ENCODE measurements at places on chromosomes 1 and 21.

- no peak overlapping the region for H3K27ac ChIP-seq
- H3K27me3 ChIP-seq, result no peaks in the 10 kb centered on the region
- DNase-seq, result no peak
- no peaks in the 10 kb centered on the region for H3K4me1 ChIP-seq
- H3K36me3 ChIP-seq, result no peaks in the 10 kb centered on the region
- H3K4me3 ChIP-seq, result no peak overlapping the region
Observed at GRCh38 chr21:35628316-35628715, 432.0 kb downstream of the SETD4 start.

GRCh38 chr1:89821322-89822108 is 683 bp downstream of the LRRC8D start:
- peak; percentile 82 for DNase-seq
- H3K4me3 ChIP-seq, result peak overlapping the region; percentile 79
- peak overlapping the region; percentile 83 for H3K27ac ChIP-seq
- H3K27me3 ChIP-seq, result no peaks in the 10 kb centered on the region
- no peaks in the 10 kb centered on the region for H3K36me3 ChIP-seq

- H3K27ac ChIP-seq, result no peak overlapping the region
- H3K4me1 ChIP-seq, result no peaks in the 10 kb centered on the region
- no peaks in the 10 kb centered on the region for H3K27me3 ChIP-seq
- H3K4me3 ChIP-seq, result no peak overlapping the region
- H3K36me3 ChIP-seq, result no peaks in the 10 kb centered on the region
Observed at GRCh38 chr1:99548943-99549605, 96.8 kb upstream of the PALMD start.

DNA sequence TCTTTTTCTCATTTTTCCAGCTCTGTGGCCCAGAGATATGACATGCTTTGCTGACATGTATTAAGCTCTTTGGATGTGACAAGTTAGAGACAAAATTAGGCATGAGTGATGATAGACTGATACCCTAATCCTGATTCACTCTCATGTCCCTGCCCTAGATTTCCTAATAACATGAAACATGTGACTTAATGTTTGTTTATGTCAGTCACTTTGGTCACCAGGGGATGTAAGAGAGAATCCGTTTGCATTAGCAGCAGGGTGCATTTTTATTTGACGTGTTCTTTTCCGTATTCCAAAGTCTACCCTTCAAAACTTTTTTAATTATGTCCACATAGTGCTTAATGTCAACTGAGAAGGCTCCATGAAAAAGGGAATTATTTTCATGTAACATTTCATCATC is 192.4 kb downstream of the HMCN1 start:
- no peak for DNase-seq
- H3K27ac ChIP-seq, result peak overlapping the region; percentile 27
- H3K36me3 ChIP-seq, result no peaks in the 10 kb centered on the region
- H3K27me3 ChIP-seq, result no peaks in the 10 kb centered on the region

- no peaks in the 10 kb centered on the region for H3K36me3 ChIP-seq
- H3K27me3 ChIP-seq, result no peaks in the 10 kb centered on the region
- peak overlapping the region; percentile 93 for H3K27ac ChIP-seq
Observed at GRCh38 chr1:109214695-109215623, 1.2 kb downstream of the SARS1 start.

DNA sequence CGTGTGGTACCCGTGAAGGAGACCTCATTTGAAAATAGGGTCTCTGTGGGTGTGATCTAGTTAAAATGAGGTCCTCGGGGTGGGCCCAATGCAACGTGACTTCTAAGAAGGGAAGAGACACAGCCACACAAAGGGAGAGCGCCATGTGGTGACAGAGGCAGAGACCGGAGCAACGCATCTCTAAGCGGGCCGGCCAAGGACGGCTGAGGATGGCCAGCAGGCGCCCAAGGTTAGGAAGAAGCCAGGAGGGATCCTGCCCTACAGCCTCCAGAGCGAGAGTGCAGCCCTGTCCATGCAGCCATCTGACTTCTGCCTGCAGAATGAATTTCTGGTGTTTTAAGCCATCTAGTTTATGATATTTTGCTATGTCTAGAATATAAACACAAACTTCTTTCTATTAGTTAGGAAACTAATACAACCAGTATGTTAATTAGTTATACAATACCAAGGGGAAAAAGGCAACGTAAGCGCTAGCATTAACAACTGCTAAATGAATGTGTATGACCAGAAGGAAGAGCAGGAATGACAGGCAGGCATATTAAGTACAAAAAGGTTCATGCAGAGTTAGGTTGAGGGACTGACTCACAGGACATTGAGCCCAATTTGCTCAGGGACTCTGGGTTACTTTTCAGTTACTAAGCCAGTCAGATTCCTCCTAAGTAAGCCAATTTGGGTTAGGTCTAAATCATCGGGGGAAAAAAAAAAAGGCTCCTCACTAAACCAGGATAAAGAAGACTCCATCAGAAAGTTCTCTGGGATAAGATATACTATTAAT is 4.1 kb downstream of the CEP104 start:
- no peak overlapping the region for H3K27ac ChIP-seq
- H3K27me3 ChIP-seq, result no peaks in the 10 kb centered on the region
- peaks cover 24% of the 10 kb centered on the region for H3K36me3 ChIP-seq
- no peak overlapping the region for H3K4me3 ChIP-seq

GRCh38 chr1:27394925-27395324 is 2.5 kb downstream of the GPR3 start:
- no peak overlapping the region for H3K4me3 ChIP-seq
- DNase-seq, result no peak
- no peaks in the 10 kb centered on the region for H3K27me3 ChIP-seq
- no peaks in the 10 kb centered on the region for H3K36me3 ChIP-seq

DNA sequence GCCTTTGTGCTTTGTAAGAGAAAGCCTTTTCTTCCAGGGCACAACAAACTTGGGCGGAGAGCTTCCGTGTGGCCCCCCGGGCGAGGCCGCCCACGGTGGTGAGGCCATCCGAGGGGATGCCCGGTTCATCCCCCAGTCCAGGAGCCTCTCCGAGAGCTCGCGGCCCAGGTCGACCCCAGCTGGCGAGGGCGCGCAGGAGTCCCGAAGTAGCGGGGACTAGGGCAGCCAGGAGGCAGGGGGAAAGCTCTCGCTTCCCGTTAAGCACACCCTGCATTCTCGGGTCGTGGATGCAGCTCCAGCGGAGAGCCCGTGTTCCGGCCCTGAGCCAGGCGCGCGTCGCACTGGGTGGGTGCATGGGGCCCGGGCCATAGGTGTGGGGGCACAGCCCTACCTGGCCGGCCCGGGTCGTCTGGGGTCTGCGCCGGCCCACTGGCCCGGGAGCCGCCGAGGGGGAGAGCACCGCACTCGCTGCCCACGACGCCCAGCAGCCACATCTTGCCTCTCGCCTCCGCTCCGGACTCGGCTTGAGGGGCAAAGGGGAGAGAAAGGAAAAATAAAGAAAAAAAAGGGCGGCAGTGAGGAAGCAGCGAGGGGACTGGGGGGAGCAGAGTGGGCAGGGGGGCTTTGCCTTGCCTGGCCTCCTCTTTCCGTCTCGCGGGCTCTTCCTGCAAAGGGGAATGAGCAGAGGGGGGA is 1.8 kb downstream of the RNF220 start:
- no peak overlapping the region for H3K27ac ChIP-seq
- no peaks in the 10 kb centered on the region for H3K36me3 ChIP-seq
- H3K4me3 ChIP-seq, result peak overlapping the region; percentile 50
- no peak for DNase-seq
- peaks cover 91% of the 10 kb centered on the region for H3K27me3 ChIP-seq

DNA sequence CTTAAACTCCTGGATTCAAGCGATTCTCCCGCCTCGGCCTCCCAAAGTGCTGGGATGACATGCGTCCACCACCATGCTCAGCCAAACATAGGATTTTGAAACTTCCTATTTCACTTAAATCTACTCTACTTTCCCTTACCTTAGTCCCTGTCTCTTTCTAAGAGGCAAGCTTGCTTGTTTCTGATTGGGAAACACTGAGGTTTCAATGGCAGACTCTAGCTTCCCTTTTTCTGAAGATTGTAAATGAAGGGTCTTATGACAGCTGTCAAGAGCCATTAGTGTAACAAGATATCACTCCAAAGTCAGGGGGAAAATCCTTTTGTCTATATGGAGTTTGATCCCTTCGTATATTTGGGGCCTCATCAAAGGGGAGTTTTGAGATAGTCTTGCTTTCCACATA is 23.5 kb upstream of the LMO4 start:
- no peak overlapping the region for H3K27ac ChIP-seq
- H3K36me3 ChIP-seq, result no peaks in the 10 kb centered on the region
- H3K4me1 ChIP-seq, result no peaks in the 10 kb centered on the region
- DNase-seq, result no peak

DNA sequence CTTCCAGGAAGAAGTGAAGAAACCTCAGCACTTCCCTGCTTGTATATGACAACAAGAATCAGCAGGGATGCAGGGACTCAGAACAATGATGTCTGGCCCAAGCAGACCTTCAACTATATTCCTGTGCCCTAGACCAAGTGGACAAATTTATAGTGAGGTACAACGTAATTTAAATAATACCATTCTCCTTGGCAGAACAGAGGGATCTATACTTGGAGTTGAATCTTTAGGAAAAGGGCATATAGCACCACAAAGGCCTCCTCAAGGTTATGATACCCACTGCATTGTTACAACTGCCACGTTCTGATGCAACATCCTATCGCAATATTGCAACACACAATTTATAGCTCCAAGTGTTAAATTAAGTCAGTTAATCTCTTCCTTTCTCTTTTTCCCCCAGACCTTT is 29.1 kb upstream of the GFI1 start:
- no peaks in the 10 kb centered on the region for H3K4me1 ChIP-seq
- H3K27ac ChIP-seq, result no peak overlapping the region
- peaks cover 13% of the 10 kb centered on the region for H3K36me3 ChIP-seq
- H3K4me3 ChIP-seq, result no peak overlapping the region

DNA sequence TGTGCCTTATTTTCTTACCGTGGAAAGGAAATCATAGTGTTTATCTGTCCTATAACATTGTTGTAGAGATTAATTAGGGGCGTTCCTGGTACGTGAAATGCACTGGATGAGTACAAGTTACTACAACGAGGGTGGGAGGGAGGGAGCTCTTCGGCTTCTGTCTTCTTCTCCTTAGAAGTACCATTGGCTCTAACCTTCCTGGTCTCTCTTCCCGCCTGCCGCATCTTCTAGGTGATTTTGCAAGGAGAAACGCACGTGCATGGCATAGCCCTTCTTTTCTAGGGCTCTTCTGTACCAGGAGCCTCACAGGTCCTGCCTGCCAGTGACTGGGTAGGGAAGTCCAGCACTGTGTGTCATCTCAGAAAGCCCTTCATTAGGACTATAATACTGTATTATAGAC is 16.8 kb downstream of the SH3BP5L start:
- DNase-seq, result no peak
- H3K4me3 ChIP-seq, result no peak overlapping the region
- H3K4me1 ChIP-seq, result peaks cover 23% of the 10 kb centered on the region
- no peak overlapping the region for H3K27ac ChIP-seq
- peaks cover 30% of the 10 kb centered on the region for H3K36me3 ChIP-seq

DNA sequence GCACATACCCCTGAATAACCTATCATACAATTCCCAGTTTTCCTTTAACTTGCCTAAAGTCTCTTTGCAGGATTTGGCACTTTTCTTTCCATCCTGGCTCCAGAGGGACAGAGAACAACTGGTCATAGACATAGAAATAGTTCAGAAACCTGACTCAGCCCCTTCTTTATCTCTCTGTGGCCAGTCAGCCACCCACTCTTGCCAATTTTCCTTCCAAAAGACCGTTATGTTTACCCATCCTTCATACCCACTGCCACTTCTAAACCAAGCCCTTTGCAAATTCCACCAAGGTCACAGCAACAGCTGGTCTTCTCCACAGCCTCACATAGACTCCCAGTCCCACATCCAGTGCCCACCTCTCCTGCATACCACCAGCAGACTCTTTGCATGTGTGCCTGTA is 127.2 kb upstream of the FGGY start:
- H3K27ac ChIP-seq, result no peak overlapping the region
- H3K27me3 ChIP-seq, result no peaks in the 10 kb centered on the region
- no peak for DNase-seq
- H3K4me3 ChIP-seq, result no peak overlapping the region
- H3K36me3 ChIP-seq, result no peaks in the 10 kb centered on the region
- no peaks in the 10 kb centered on the region for H3K4me1 ChIP-seq

- H3K27me3 ChIP-seq, result no peaks in the 10 kb centered on the region
- peaks cover 13% of the 10 kb centered on the region for H3K4me1 ChIP-seq
- no peak overlapping the region for H3K4me3 ChIP-seq
- H3K36me3 ChIP-seq, result no peaks in the 10 kb centered on the region
Observed at GRCh38 chr1:176566004-176566975, 103.3 kb downstream of the PAPPA2 start.

DNA sequence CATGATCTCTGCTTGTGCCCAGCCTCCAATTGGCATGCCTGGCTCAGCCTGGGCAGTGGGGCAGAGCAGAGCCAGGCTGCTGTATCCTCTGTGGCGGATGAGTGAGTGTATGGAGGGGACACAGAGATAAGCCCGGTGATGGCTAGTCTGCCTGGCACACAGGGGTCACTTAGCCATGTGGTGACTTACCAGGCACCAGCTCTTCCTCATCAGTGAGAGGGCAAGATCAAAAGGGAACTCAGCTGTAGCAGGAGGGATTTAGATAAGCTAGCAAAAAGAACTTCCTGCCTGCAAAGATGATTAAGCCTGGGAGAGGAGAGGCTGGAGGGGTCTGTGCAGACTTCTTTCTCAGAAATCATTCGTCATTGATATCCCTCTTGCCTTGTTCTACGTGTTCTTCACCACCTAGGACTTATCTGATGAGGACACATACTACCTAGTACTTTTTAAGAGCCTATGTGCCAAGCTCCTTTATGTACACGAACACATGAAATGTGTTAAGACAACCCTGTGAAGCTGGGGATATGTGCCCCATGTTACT is 7.9 kb downstream of the KIF21B start:
- H3K27me3 ChIP-seq, result no peaks in the 10 kb centered on the region
- no peak overlapping the region for H3K4me3 ChIP-seq
- no peak overlapping the region for H3K27ac ChIP-seq
- no peak for DNase-seq
- peaks cover 47% of the 10 kb centered on the region for H3K4me1 ChIP-seq
- no peaks in the 10 kb centered on the region for H3K36me3 ChIP-seq

DNA sequence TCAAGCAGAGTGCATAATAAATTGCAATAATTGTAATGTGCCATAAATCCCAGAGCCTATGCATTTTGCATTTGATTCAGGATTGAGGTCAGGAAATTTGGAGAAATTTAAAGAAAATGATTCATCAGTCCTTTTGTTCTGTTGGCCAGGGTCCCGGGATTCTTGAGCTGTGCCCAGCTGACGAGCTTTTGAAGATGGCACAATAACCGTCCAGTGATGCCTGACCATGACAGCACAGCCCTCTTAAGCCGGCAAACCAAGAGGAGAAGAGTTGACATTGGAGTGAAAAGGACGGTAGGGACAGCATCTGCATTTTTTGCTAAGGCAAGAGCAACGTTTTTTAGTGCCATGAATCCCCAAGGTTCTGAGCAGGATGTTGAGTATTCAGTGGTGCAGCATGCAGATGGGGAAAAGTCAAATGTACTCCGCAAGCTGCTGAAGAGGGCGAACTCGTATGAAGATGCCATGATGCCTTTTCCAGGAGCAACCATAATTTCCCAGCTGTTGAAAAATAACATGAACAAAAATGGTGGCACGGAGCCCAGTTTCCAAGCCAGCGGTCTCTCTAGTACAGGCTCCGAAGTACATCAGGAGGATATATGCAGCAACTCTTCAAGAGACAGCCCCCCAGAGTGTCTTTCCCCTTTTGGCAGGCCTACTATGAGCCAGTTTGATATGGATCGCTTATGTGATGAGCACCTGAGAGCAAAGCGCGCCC is 8.7 kb downstream of the PROX1 start:
- H3K4me3 ChIP-seq, result peak overlapping the region; percentile 26
- H3K27me3 ChIP-seq, result peaks cover 18% of the 10 kb centered on the region
- H3K36me3 ChIP-seq, result no peaks in the 10 kb centered on the region

Data from upper lobe of right lung (tissue), 1 donor.